ENCODE measurements at places on chromosomes 1 and 21. TPM values are rescaled to one million over a fixed set of nuclear protein-coding genes. Genes with fewer than 3 reads are reported as not detected.

The ZFP69 gene
- 4.1 TPM for total RNA-seq

The TPTE gene
- not detected for total RNA-seq

The TSTD1 gene
- total RNA-seq = 0.73 TPM

The RHD gene
- total RNA-seq = under 0.01 TPM

Data from subcutaneous preadipocyte (primary cell).